ENCODE measurements at places on chromosomes 6 and 20. TPM values are rescaled to one million over a fixed set of nuclear protein-coding genes. Genes with fewer than 3 reads are reported as not detected.

Gene MEI4
- polyA plus RNA-seq, result not detected

Gene DCBLD1
- polyA plus RNA-seq, result 8.4 TPM

Gene RPS21
- 1,182 TPM for polyA plus RNA-seq

Gene CTCFL
- 0.21 TPM for polyA plus RNA-seq

Gene PAK5
- polyA plus RNA-seq, result 0.13 TPM

Gene PGC
- not detected for polyA plus RNA-seq

Gene PRND
- polyA plus RNA-seq, result 51.9 TPM

Gene CPNE5
- polyA plus RNA-seq, result 16.9 TPM

DNA sequence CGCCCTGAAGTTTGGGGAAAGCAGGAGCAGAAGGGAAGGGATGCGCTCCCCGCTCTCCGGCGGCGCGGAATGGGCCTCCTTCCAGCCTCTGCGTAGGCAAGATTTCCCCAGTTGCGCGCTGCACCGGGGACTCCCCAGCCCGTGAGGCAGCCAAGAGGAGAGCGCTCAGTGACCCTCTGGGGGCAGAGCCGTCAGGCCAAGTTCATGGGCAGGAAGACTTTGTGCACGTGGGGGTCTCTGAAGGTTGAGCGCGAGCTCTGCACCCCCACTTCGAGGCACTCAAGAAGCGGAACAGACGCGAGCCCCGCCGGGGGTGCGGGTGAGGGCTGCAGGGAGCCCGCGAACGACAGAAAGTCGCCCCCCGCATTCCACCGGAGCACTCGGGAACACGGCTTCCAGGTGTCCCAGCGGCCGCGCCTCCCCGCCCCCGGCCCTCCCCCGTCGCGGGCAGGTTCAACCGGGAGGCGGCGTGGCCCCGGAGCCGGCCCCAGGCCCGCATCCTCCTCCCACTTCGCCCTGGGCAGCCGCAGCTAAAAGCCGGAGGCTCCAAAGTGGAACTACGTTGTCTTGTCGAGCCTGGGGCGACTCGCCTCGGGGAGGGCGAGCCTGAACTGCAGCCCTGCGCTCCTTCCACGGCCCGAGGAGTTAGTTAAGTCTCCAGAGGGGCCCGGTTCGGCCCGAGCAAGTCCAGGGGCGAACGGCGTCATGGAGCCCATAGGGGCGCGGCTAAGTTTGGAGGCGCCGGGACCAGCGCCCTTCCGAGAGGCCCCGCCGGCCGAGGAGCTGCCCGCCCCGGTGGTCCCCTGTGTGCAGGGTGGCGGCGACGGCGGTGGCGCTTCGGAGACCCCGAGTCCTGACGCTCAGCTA lies at the start of gene PPP1R3G:
PPP1R3G (plus strand) TSS at position 561 of the 867 bp plus-strand sequence; CDS start at position 706, 145 bp downstream.
- DNase-seq, result peak; percentile 77

DNA sequence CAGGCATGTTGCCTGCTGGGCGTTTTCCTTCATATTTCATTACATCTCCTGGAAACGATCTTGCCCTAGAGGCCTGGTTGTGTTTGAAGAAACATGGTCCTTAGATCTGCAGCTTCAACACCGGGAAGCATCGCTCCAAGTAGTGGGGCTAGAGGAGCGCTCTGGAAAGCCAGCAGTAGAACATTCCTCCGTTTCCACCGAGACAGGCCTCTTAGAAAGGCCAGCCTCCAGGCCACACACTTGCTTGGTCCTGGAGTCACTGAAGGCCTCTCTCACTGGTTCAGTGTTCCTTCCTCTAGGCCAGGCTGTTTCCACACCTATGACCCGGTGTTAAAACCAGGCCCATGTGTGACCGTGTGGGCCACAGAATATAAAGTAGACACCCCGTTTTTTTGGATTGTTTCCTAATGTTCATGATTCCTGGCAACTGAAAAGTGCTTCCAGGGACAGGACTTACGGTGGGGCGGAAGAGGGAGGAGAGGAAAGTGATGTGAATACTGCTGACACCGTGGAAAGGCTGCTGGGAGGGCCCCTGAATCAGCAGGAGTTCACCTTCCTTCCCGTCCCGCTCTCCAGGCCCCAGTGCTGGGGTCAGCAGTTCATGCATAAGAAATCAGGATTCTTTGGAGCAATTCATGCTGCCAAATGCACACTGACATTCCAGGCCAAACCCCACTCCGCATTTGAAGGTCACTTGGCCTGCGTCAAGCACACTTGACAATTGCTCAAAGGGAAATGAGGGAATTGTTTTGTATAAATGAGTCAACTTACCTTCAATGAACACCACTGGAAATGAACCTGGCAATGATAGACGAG lies 83.8 kb downstream of the IYD start:
- peak; percentile 43 for DNase-seq

DNA sequence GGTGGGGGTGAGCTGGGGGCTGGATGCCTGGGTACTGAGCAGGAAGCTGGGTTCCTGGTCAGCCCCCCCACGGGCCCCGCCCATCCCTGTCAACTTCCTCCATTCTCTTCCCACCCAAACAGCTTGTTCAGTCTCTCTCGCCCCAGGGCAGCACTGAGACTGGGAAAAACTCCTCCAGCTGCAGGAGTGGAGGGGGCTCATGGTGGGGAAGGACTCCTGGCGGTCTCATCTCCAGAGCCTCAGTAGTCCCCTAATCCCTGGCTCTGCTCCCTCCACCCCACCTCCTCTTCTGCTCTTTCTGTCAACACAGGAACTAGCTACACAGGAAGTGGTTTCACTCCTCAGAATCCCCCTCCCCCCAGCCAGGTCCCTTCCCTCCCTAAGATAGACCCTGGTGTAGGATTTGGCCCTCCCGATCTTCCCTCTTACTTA lies at the start of gene GPSM3:
GPSM3 (minus strand) TSS at position 36 of the 432 bp plus-strand sequence. CDS start 130 bp downstream, outside the sequence.
- DNase-seq, result no peak

- no peak for DNase-seq
Measured at GRCh38 chr6:39760226-39760952, 31.8 kb upstream of the DAAM2 start.

- no peak for DNase-seq
Measured at GRCh38 chr6:162921510-162922040, 193.8 kb downstream of the PACRG start.

DNA sequence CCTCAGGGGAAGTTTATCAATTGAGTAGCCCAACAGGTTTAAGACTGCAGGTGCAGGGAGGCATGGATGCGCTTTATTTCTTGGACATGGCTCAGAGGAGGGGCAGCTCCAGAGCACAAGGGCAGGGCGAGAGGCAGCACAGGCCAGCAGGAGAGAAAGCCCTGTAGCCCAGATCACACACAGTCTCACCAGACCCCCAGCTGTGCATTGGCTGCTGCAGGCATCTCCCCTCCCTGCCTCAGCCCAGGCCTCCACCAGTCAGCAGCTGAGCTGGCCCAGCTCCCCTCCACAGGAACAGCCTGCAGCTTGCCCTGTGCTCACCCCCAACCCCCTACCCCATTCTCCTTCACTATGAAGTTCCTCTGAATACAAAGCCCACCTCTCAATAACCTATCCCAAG lies 24.7 kb downstream of the MRPL14 start:
- no peak for DNase-seq

DNA sequence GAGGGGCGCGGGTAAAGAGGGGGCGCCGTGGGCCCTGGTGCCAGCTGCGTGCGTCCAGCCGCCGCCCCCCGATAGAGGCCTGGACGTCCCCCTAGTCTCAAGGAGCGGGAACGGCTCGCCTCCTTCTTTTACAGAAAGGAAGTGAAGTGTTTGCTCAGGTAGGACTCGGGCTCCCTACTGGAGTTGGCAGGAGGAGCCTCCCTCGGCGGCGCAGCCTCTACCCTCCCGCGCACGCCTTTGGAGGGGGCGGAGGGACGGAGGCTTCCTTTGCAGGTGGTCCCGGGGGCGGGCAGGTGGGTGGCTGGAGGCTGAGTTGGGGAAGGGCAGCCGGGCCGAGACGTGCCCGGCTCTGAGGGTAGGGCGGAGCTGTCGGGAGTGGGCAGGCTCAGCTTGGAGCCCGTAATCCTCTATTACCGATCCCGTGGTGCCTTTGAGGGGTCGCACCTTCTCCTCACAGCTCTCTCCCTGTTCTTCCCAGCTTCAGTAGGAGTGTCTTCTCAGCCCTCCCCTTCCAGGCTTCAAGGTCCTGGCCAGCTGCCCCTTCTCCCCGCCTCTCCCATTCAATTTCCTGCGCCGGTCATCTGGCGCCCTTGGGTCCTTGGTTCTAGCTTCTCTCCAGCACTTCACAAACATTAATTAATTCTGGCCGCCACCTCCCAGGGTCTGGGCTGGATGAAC lies 728 bp downstream of the ITPR3 start:
- DNase-seq, result peak; percentile 53

DNA sequence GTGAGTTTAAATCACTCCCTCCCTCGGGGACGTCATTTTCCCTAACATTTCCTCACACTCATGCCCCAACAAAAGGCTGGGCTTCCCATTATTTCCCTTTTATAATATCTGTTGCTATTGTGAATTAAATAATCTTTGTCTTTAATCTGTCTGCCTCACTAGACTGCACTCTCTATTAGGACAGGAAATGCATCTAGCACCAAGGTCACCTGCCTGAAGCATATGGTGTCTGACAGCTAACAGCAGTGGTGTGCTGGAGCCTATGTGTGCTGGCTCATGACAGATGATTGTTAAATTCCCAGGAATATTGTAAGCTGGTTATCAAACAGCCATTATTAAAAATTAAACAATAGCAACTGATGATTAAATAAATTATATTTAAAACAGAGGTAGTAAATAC lies 237.0 kb upstream of the CEP162 start:
- no peak for DNase-seq

DNA sequence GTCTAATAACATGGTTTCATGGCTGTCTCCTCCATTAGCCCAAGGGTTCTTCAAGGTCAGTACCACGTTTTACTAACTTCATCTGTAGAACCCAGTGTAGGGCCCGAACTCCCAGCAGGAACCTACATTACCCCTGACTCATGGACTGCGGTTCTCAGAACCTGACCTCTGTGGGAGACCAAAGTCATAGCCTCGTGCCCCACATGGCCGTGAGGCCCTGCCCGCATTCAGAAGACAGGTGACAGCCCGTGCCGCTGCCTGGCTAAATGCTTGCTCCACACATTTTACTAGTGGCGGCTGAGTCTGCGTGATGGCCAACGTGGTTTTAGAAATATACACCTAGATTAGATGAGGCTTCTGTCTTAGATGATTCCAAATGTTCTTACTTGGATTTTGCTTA lies 94.9 kb downstream of the CDH4 start:
- no peak for DNase-seq

GRCh38 chr6:106005954-106006353 lies 80.2 kb upstream of the PRDM1 start:
- no peak for DNase-seq

DNA sequence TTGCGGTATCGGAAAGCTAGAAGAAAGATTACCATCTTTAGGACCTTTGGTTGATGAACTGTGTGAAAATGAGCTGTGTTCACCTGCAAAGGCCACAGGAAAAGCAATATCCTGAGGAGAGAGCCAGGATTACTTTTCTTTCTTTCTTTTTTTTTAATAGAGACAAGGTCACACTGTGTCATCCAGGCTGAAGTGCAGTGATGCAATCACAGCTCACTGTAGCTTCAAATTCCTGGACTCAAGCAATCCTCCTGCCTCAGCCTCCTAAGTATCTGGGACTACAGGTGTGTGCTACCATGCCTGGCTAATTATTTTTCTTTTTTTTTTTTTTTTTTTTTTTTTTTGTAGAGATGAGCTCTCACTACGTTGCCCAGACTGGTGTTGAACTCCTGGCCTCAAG lies 17.2 kb downstream of the FAM184A start:
- no peak for DNase-seq

DNA sequence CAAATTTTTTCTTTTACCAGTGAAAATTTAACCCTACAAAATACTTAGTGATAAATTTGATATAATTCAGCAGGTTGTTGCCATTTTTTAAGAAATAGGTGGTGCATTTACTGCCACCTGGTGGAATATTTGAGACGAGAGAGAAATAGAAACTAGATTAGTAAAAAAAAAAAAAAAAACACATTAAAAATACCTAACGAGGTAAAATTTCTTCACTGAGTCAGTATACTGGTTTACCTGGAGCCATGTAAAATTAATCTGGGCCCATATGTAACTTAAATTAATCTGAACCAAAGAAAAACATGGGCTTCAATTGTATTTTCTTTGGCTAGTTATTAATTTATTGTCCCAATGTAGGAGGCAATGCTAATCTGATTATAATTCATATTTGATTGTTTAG lies 520.8 kb downstream of the EPM2A start:
- DNase-seq, result peak; percentile 21

DNA sequence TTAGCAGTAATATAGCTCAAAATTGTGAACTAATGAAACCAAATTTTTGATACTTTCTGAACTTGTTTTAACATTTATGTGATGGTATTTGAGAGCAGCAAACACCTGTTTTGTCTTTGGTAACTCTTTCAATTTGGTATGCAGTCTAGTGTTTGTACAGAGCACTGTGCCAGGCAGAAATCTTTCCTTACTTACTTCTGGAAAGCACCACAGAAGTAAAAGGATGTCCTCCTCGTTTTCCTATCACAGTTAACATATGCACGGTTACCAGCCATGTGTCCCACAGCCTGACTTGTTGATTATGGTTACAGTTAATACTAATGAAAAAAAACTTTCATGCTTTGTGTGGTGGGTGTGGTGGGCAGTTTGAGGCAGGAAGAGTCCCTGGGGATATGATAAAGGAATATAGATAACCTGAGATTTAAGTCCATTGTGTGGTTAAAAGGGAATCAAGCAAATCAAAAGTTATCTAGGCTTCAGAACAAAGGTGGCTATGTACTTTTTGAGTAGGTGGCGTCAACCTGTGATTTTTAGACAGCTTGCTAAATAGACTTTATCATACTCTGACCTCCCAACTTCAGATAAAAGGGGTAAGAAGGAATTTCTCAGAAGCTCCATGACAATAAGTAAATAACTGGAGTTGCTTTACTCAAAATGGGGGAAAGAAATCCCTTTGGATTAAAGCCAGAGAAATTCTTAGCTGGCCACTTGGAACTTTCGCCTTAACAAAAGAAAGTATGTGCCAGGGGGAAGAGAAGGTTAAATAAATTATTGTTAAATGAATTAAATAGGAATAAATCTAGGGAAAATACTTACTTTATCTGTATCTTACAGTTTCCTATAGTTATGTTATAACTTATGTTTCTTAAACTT lies 20.1 kb upstream of the COL10A1 start:
- no peak for DNase-seq

DNA sequence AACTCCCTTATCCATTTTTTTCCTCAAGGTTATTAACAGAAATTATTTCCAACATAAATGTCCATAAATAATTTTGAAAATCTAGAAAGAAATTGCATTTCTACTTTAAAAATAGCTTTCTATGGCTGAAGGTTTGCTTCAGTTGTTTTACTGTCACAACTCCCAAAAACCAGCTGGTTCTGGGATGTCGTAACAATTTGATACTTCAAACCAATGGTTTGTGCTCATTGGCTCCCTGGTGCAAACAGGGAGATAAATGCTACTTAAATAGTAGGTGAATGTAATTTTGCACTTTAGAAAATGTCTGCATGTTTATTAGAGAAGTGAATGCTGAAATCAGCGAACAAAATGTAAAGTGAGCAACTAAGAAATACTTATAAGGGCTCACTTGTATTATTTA lies 31.1 kb downstream of the LAMA2 start:
- no peak for DNase-seq
